ENCODE measurements at places on chromosomes 6 and 20.
A peak's percentile ranks its signal among the peaks of the same experiment; 100 is the strongest.

- no peak for DNase-seq
These were observed 45.2 kb upstream of the PAK5 start for GRCh38 chr20:9884061-9884460.

DNA sequence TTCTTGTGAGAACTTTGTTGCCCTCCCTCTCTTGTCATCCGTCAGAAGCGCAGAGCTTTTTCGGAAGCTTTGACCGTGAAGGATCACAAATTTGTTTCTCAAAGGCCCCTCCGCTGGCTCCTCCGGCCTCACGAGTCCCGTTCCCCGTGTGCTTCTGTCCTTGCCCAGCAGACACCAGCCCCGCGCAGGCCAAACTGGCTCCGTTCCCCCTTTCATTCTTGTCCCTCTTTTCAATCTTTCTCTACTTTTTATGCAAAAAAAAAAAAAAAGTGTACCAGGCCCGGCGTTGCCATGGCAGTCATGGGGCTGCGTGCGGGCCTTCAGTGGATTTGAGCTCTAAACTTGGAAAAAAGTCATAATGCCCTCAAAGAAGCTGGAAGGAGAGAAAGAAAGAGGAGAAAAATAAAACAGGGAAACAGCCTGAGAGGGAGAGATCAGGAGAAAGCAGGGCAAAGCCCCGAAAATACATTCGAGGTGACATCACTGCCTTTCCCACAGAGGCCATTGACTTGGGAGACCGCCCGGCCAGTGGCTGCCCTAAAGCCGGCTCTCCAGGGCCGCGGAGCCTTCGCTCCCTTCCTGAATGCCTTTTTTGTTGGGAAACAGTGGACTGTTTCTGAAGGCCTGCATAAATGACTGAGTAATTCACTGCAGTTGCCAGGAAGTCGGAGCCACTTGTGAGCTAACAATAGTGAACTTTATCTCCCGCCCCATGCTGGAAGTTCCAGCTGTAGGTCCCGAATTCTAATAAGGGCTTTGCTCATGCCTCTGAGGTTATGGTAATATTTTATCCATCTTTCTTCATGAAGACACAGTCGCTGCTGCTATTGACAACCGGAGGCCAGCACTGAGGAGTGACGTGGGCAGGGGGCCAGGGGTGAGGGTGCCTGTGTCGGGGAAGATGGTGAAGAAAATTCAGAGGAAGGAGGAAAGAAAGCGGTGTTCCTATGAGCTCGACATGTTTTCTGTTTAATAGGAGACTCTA is 670.9 kb downstream of the QKI start:
- peak; percentile 24 for DNase-seq

- peak; percentile 67 for DNase-seq
These were observed 35.0 kb downstream of the FOXF2 start for GRCh38 chr6:1424306-1424927.

DNA sequence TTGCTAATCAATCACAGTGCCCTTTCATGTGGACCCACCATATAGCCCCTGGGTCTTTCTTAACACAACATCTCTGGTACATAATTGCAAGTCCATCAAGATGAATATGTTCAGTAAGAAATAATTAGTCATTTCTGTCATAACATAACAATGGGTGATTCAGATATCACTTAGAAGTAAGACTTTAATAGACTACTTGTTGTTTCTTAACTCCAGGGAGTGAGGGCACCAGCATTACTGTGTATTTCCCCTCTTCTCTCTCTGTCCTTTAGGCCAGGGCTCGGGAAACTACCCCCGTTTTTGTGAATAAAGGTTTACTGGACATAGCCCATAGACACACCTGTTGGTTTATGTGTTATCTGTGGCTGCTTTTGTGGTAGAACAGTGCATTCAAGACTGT is 123.5 kb downstream of the SLC24A3 start:
- DNase-seq: no peak

Data from thyroid gland (tissue), 4 donors.